ENCODE measurements at places on chromosomes 13 and 19.

DNA sequence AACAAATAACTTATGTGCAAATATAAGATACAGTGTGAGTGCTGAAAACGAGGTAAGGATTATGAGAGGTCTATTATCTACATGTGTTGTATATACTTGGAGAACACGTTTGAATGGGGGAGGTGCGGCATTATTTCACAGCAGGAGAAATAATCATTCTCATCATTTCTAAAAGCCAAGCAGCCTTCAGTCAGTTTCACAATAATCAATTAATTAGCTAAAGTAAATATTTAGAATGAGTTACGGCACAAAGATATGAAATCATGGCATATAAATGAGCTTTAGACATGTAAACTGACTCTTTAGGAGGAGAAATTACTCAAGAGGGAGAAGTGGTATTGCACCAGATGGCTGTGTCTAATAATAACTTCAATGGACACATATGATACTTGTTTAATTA is 366.6 kb downstream of the DNAJC15 start:
- DNase-seq = no peak

DNA sequence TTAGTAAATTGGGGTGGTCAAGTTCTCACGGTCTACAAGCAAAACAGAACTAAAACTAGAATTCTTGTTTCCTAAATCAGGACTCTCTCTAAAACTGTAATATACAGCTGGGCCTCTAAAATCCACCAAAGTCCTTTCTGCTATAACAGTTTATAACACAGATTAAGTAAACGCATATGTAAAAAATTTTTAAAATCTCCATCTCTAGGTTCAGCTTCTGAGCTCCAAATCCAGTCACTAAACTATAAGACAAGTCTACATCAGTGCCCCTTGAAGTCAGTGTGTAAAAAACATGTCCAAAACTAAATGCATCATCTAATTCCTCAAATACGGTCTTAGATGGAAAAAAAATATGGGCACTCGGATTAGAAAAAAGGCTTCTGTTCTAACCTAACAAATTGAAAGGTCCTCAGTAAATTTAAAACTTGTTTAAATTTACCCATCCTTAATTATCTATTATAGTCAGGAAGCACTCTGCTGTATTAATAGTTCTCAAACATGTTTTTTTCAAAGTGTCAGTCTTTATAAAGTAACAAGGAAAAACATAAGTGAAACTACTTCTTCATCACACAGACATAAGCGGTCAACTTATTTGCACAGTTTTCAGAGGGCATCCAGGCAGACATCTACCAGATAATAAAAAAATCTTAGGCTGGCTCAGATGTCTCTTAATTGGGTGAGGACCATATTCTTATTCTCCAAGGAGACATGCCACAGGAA is 33.6 kb downstream of the ELF1 start:
- DNase-seq = no peak

- no peak for DNase-seq
Observed at GRCh38 chr13:25165663-25166062, 6.4 kb downstream of the AMER2 start.

DNA sequence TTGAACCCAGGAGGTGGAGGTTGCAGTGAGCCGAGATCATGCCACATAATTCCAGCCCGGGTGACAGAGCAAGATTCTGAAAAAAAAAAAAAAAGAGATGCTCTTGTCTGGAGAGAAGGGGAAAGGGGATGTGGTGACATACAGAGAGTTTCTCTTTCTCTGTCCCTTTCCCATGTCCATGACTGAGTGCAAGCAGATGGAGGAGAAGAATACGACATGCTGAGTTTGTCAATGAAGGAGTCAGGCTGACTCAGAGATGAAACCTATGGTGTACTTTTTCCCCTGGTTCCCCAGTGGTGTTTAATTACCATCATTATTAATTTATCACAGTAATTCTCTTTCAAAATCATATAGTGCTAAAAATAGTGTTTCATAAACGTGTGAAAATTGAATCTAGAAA is 448.8 kb downstream of the FOXO1 start:
- no peak for DNase-seq

DNA sequence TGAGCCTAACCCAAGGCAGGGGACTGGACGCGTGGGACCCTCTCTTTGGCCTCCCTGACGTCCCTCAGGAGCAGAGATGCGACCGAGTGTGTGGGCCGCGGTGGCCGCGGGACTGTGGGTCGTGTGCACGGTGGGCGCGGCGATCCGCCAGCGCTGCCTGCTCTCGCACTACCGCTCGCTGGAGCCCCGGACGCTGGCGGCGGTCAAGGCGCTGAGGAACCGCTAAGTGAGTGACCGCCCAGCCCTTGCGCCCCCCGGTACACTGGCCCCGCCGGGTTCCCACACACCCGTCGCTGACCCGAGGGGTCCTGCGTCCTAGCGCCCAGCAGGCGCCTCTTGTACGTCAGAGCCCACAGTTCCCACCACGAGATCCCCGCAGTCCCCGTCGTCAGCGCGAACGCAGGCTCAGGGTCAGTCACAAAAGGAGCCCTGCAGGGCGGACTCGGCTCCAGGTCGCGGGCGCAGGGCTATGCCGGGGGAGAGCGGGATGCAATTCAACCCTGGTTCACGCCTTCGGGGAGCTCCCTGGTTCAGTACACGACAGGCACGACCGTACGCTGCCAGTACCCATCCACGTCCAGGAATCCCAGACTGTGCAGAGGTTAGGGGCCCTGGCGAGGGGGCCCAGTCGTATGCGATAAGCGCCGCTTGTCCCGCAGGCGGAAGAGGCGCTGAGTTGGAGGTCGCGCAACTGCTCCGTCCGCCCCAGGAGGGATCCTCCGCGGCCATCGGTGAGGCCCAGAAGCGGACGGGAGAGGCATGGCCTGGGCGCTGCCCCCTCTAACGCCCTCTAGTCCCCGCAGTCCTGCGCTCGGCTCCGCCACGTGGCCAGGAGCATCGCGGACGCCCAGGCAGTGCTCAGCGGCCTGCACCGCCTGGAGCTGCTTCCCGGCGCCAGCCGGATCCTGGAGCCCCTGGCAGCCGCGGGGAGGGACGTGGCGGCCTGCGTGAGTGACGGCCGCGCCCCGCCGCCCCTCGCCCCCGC is 3.6 kb upstream of the IFNL2 start:
- no peak for DNase-seq

DNA sequence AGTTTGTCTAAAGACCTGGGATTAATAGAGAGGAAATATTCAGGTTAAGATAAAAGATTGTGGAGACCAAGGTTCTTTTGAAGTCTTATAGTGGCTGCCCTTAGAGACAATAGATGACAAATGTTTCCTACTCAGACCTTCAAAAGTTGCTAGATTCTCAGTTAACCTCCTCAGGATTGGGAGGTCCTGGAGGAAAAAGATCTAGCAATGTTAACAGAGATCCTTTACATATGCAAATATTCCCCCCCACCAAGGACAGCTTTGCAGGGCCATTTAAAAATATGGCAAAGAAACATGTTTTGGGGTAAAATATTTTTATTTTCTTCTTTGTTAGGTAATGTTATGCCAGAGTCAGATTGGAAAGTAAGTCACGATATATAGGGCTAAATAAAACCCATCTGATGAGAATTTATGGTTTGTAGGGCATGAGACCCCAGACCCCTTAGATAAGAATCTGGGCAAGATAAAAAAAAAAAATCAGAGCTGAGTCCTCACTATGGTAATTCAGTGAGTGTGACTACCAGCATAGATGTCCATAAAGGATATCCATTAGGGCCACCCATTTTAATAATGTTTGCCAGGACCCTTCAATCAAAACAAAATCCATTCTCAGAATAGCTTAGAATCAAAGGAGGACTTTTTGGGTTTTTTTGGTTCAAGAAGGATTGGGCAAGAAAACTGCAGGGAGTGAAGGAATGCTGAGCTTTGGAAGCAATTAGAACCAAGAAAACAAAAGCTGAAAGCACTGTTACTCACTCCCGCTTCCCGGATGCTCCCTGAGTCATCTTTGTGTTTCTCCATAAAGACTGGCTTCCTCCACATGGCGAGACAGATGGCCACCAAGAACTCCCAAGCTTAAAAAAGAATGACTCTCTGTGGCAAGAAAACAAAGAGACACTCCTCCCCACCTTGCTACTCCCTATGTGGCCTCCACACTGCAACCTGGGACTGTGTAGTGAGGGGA is 28.2 kb downstream of the VSTM1 start:
- DNase-seq = no peak

GRCh38 chr19:57620673-57621348 is 6.8 kb downstream of the ZNF134 start:
- DNase-seq = no peak

GRCh38 chr19:52343548-52343947 is 7.5 kb downstream of the ZNF610 start:
- no peak for DNase-seq

- no peak for DNase-seq
Observed at GRCh38 chr19:17418710-17419109, 1.1 kb upstream of the MVB12A start.

DNA sequence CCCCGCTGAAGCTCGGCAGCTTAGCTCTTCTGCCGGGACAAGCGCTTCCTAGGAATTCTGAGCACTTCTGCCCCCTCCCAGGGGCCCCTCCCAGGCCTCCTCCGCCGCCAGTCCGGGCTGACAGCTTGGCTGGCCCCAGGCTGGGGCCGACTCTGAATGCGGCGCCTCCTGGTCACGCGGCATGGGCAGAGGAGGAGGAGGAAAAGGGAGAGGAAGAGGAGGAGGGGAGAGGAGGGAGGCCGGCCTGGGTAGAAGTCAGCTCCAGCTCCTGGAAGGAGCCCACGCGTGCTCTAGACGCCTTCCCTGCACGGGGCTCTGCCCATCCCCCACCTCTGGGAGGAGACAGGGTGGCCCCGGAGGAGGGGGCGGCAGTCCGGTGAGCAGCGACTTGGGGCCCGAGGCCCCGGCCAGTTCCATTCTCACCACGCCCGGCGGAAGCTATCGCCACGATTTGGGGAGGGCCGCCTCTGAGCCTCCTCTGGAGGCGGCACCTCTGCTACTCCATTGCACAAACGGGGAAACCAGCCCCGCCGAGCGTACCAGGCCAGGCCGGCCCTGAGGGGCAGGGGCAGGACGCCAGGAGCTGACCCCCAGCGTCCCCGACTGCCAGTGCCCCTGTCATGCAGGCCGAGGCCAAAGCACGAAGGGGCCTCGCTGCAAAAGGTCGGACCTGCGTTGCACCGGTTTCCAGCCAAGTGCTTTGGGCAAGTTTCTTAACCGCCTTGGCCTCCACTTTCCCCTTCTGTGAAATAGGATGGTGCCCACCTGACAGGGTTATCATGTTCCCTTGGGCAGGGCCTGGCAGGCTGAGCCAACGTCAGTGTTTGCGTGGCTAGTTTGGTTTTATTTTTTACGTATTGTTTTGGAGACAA is 31.6 kb downstream of the CCNE1 start:
- no peak for DNase-seq

- no peak for DNase-seq
Observed at GRCh38 chr13:75139291-75139690, 342.7 kb downstream of the TBC1D4 start.

GRCh38 chr19:3462991-3463713 is 17.2 kb downstream of the SMIM24 start:
- no peak for DNase-seq

DNA sequence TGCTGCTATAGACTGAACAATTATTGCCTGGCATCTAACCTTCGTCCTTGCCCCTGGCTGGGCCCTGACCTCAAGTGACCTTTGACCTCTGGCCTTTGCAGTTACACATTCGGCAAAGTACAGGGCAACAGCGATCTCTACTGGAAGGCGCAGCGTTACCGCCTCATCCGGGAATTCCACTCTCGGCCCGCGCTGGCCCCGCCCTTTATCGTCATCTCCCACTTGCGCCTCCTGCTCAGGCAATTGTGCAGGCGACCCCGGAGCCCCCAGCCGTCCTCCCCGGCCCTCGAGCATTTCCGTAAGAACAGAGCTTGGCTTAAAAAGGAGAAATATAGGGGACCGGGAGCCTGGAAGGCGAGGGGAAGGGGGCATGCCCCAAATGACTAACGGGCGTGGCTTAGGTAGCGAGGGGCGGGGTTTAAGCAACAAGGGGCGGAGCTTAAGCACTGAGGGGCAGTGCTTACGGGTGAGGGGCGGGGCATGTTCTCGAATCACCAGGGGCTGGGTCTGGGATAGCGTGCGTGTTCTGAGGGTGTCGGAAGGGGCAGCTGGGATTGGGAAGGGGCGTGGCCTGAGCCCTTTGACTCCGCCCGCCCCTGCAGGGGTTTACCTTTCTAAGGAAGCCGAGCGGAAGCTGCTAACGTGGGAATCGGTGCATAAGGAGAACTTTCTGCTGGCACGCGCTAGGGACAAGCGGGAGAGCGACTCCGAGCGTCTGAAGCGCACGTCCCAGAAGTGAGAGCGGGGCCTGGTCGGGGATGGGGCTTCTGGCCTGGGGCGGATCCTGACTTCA is 52.7 kb downstream of the TRPM4 start:
- DNase-seq = no peak

DNA sequence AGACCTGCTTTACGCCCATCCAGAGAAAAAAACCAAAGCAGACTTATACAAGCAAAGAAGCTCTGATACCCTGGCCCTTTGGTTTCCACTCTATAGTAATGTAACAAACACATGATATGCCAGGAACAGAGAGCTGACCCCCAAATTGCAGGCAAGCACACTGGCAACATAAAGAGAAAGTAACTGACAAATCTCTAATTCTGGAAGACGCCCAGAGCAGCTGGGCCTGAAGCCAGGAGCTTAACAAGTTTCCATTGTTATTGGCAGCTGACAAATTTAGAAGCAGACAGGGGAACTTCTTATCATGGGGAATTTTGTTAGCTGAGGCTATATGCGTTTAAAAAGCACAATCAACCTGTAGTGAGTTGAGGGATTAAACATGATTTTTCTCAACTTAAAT is 158.0 kb downstream of the DLEU7 start:
- no peak for DNase-seq

DNA sequence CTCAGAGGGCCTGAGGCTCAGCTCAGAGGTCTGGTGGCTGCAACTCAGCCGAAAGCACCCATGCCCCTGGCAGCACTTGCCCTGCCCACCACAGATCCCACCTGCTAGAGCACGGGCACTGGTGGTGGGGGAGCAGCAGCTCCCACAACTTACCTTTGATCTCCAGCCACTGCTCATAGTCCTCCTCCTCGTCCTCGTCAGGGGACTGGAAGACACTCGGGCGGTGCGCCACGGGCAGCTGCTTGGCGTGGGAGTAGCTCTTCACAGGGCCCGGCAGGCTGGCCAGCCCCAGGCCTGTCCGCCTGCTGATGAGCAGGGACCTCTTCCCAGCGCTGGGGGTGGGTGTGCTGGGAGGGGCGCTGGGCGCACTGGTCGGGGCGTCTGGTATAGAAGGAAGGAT is 14.6 kb downstream of the SUGP1 start:
- no peak for DNase-seq

DNA sequence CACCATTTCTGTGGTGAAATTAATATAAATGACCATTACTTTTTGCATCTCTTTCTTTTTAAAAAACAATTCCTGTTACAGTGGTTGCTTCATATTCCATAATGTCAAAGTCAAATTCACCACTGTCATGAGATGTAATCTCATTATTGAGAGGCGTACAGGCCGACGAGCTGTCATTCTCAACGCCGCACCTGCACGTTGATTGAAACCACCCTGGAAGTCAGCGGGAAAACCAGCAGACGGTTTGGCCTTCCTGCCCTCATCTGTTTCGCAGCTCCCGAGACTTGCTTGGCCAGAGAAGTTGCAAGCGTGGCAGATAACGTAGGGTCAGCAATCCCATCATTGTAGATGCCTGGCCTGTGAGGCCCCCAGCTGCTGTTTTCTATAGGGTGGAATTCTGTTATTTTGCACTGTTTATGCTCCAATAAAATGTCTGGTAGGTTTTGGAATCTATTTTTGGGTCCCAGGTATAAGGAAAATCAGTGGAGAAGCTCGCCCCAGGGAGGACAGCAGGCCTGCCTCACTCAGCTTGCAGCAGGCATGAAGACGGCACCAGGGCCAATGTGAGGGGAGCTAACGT is 153.4 kb downstream of the SOX1 start:
- no peak for DNase-seq

Measured in cortex of kidney (tissue), 1 donor.